SIG-M5 (cell line): ENCODE measurements at places on chromosomes 4 and X.
A peak's percentile ranks its signal among the peaks of the same experiment; 100 is the strongest.

DNA sequence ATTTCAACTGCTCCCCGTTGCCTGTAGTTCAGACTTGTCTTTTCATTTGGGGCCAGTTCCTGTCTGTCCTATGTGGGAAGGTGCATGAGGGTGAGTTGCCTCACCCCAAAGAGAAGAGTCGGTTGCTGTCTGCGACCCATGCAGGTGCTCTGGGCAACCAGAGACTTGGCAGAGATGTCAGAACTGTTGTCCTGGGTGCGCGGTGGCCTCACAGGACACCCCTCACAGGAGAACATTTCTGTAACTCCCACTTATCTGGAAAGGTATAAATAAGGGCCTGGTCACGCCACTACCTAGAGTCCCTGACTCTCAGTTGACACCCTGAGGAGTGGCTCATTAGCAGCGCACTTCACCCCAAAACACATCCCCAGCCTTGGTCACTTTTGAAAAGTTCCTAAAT lies 9.7 kb upstream of the NAT8L start:
- no peak for DNase-seq

GRCh38 chr4:73576381-73576780 lies 43.9 kb downstream of the RASSF6 start:
- no peak for DNase-seq

GRCh38 chrX:22128961-22129360 lies 96.8 kb downstream of the PHEX start:
- DNase-seq = no peak

DNA sequence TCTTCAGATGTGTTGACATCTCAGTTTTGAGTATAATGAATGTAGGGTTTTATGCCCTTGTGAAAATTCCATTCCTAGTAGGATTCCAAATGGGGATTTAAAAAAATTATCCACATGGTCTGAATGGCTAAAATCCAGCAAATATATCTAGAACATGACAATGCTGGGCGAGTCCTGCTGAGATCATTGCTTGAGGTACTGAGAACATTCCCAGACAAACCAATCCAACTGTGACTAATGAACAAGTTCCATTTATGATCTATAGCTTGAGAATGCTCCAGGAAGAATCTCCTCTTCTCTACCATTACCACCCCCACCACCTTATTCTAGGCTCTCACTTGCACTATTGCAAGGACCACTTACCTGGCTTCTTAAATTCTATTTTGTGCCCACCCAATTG lies 77.2 kb upstream of the IL1RAPL2 start:
- no peak for DNase-seq

- DNase-seq = no peak
These were observed 130.3 kb upstream of the PDLIM3 start for GRCh38 chr4:185665655-185666054.

GRCh38 chrX:1537031-1537715 lies at the start of gene P2RY8:
TSS of gene P2RY8 (minus strand) at chrX:1537185. CDS start at chrX:1466558, 70,627 bp downstream.
- peak; percentile 71 for DNase-seq

GRCh38 chr4:185108669-185109068 lies 34.4 kb upstream of the SLC25A4 start:
- no peak for DNase-seq

DNA sequence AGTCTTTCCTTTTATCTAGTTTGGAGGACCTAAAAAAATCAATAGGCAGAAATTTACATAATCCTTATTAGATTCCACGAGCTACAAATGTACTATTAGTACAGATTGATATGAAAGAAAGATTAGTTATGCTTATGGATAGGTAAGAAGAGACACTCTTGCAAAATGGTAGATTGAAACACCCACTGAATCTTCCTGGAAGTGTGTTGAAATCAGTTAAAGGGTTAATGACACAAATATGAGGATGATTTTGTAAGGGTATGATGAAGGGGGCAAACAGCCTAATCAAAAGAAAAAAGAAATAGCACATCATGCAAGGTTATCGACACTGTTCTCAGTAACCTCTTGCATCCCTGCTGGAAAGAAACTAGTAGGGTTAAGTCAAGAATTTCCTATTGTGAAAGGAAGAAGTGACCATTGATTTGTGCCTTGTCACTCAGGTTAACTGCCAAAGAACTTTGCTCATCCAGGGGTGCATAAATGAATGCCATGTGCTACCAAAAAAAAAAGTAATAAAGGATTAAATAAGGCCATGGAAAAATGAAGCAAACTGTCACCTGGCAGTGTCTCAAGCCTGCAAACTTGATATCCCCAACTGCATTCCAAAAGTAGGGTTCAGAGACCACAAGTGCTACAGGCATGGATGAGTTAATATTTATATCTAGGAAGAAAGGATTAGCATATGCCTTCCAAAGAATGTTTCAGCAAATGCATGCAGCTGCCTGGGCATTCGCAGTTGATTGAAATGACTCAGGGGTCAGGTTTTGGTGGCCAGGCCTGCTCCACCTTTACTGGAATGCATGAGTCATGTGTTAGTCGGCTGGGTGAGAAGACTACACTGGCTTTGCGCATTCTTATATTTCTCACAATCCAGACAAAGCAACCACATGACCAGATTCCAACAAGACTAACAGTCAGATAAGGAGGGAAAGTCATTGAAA lies 78.3 kb upstream of the ATXN3L start:
- DNase-seq = no peak

- no peak for DNase-seq
These were observed 1.0 kb upstream of the LPAR4 start for GRCh38 chrX:78746496-78746895.

- DNase-seq = no peak
These were observed 27.4 kb downstream of the GAB1 start for GRCh38 chr4:143364063-143364462.

GRCh38 chr4:140052050-140052449 lies 101.9 kb downstream of the MAML3 start:
- DNase-seq = no peak

GRCh38 chrX:120302434-120302833 lies 8.8 kb downstream of the TMEM255A start:
- no peak for DNase-seq

- no peak for DNase-seq
These were observed 31.9 kb upstream of the SORCS2 start for GRCh38 chr4:7160439-7160838.

DNA sequence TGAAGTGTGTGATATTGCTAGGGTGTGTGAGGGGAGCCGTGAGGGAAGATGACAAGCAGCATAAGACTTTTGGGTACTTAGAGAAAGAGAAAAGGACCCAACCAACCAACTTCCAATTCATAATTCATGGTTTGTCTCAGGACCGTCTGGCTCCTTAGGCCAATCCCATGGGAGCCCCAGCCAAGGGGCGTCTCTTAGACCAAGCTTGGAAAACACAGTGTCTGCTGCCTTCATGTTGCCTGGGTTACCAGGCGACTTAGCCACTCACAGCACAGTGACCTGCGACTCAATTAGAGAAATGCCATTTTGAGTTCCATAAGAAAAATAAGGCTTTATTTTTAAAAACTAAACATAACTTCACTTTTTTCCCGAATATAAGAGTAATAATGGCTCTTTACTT lies 32.7 kb downstream of the BST1 start:
- DNase-seq = no peak

DNA sequence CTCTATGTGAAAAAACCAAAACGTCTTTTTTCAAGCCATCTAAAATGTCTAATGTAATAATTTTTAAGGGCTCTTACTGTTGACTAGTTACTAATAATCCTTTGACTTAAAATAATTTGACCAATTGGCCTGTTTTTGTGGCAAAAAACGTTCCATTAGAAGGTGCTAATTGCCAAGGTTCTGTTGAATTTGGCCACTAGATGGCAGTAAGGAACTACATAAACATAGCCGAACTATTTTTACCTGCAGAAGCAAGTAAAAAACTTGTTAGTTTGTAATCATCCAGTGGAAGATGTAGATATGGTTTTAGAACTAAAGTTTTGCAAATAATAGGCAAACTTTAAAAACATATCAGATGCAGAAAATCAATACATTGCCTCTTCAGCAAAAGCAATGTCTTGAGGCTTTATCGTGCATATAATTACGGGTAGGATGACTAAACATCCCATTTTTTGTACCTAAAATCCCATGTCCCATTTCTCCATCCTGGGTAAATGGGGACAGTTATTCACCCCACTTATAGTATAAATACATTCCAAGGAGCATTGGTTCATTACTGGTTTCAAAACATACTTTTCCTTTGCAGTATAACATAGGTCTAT lies 57.6 kb downstream of the PROM1 start:
- DNase-seq = no peak

DNA sequence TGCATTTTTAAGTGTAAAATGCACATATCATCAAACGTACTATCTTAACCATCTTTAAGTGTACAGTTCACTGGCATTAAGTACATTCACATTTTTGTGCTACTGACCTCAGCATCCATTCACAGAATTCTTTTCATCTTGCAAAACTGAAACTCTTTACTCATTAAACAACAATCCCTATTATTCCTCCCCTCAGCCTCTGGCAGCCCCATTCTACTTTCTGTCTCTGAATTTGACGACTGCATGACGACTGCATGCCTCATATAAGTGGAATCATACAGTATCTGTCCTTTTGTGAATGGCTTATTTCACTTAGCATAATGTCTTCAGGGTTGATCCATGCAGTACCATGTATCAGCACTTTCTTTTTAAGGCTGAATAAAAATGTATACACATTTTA lies 38.7 kb downstream of the CNKSR2 start:
- DNase-seq = no peak

DNA sequence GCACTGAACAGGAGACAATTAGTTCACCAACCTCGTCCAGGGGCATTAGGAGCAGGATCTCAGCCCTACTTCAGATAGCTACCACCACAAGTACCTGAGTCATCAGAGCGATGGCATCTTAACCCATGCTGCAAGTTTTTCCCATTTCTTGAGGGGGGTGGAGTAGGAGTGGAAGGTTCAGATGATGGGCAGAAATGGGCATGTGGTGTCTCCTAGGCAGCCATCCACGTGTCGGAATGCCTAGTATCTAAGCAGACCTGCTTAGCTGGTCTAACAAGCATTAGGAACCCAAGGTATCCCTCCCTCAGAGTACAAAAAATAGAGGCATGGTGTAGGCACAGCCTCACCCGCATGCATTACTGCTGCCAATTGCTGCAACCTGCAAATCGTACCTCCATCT lies 159.1 kb upstream of the DGKK start:
- no peak for DNase-seq
